KBM-7 (cell line): ENCODE measurements at places on chromosomes 5 and 9.

DNA sequence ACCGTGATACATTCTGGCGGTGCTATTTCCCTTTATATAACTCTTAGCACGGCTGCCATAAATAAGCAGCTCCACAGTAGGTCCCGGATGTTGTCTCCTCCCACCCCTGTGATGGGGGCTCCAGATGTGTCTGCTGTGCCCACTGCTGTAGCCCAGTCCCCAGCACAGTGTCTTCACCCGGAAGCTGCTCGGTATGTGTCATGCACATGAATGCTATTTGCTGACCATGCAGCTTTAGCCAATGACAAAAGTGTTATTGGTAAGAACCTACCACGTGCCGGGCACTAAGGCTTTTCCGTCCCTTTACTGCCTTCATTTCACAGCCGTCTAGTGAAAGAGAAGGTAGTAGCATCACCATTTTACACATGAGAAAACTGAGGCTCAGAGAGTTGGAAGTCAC is 20.2 kb downstream of the HRH2 start:
- no peak for DNase-seq

- DNase-seq, result no peak
Measured at GRCh38 chr5:50476549-50476948, 35.5 kb upstream of the EMB start.

- no peak for DNase-seq
Measured at GRCh38 chr5:179866241-179867078, 7.8 kb upstream of the MRNIP start.

GRCh38 chr9:107750741-107751566 is 261.4 kb upstream of the KLF4 start:
- no peak for DNase-seq

- DNase-seq, result peak; percentile 77
Measured at GRCh38 chr5:54590824-54591223, 73.3 kb downstream of the SNX18 start.

- DNase-seq, result peak; percentile 40
Measured at GRCh38 chr9:101387871-101388506, 3.2 kb upstream of the BAAT start.

- DNase-seq, result no peak
Measured at GRCh38 chr5:113232667-113233066, 202.1 kb downstream of the TSSK1B start.

GRCh38 chr5:96476654-96477053 is 43.6 kb upstream of the PCSK1 start:
- no peak for DNase-seq

DNA sequence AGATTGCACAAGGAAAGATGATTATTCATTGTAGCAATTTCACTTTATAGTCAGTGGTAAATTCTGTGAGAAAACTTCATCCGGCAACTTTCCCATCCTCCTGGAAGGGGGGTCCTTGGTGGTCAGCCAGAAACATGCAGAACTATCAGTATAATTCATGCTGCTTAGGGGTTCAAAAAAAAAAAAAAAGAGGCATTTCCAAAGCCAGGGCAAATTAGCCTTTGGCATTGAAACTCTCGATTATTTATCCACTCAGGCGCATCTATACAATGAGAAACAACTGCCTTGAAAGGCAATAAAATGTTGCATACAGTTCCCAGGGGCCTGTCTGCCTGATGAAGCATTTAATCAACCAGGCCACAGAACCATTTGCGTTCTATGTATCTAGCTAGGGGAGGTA is 263.3 kb downstream of the TMEM167A start:
- no peak for DNase-seq

DNA sequence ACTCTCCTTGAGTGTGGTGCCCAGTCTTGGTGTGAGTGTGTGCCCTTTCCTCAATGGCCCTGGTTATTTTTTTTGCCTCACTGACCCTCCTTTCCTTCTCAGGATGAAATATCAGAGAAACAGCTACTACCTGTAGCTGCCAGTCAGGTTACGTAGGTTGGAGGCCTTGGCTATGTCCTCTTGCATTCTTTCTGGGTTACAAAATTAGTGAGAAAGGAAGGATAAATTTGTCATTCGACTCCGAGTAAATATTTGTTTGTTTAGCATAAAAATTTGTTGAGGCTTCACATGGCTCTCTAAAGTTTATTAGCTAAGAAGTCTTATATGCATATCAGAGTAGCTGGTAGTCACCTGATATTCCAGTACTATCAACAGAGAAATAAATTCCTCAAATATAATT is 15.4 kb downstream of the MACIR start:
- no peak for DNase-seq

- no peak for DNase-seq
Measured at GRCh38 chr5:10699987-10700386, 61.0 kb downstream of the DAP start.

GRCh38 chr5:179261301-179262125 is 83.7 kb downstream of the ADAMTS2 start:
- DNase-seq, result no peak

GRCh38 chr5:122844910-122845228 is 544 bp upstream of the SNX24 start:
- DNase-seq, result no peak

- DNase-seq, result no peak
Measured at GRCh38 chr5:141573489-141574121, 45.2 kb downstream of the DIAPH1 start.

GRCh38 chr9:84303061-84303460 is 37.5 kb downstream of the SLC28A3 start:
- no peak for DNase-seq

DNA sequence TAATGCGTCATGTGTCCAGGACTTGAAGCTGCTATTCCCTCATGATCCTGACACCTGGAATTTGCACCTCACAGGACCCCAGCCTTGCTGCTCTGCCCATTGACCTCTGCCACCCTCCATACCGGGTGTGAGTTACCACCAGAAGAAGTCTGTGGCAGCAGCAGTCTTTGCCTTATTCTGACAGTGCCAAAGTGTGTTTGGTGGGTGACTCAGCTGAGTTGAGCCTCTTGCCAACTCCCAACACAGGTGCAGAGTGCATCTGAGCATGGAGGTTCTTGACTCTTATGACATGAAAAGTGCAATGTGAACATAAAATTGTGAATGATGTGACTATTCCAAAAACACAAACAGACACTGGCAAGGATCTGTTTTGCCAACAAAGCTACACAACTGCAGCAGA is 1166.5 kb upstream of the CDH18 start:
- no peak for DNase-seq

DNA sequence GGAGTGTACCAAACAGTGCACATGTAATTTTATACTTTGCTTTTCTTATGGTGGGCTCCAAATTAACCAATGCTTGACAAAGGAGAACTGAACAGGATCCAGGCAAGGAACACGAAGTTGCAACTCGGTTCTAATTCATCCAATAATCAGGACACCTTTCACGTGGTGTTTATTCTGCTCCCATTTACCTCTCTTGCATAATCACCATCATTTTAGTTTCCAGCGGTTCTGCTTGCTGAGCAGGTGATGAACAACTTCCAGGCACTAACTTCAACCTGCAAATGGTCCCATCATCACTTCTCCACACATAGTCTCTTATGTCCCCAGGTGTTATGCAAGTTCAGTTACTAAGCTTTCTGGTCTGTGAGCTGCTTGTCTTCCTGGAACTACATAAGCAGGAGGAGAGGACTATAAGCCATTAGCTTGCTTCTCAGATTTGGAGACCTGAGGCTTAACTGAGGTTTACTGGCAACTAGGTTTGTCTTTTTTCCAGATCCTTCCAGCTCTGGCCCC is 326.8 kb upstream of the SLC30A5 start:
- no peak for DNase-seq

DNA sequence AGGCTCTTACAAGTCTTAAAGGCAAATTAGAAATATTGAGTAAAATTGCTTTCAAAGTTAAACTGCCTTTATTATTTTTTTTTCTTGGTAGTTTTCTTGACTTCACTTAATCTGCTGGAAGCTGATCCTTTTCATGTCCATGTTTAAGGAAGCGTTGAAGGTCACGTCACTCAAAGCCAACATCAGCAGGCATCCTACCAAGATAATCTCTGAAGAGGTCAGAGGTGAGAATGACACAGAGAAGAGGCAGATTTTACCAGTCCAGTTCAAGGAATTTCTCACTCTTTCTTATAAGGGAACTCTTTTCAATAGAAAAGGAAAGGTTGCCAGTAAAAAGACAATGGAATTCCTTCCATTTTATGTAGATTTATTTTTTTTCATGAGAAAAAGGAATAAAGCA is 259.8 kb downstream of the ANXA1 start:
- DNase-seq, result no peak

GRCh38 chr5:171647904-171648260 is 137.7 kb upstream of the SMIM23 start:
- no peak for DNase-seq

- DNase-seq, result no peak
Measured at GRCh38 chr5:35059251-35059650, 11.5 kb upstream of the AGXT2 start.

DNA sequence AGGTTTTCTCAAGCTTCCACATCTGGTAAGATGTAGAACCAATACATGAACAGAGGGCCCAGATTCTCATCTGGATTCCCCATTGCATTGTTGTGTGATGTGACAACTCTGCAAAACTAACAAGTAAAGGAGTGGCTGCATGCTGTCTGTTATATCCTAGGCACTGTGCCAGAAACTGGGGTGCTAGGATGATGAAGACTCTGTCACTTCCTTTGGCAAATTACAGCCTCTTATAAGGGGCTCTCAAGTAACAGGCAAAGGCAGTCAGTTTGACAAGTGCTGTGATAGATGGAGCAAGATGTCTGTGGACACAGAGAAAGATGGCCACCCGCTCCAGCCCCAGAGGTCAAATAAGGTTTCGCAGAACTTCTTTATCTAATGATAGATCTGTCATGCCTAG is 115.7 kb downstream of the PAPPA start:
- DNase-seq, result no peak

DNA sequence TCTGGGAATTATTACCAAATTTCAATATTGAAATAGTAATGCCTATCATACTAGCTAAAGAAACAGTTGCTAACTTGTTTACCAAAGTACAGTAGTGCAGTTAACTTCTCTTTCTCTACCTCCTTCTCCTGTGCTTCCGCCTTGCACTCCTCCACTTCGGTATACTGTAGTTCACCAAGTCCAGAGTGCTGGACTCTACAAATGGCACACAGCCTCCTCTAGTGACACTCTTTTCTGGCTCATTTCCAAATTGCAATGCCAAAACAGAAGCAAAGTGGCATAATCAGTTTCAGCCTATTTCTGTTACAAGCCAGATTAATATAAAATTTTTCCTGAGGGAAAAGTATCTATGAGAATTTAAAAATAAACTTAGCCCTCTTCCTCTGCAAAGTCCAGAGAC is 86.0 kb upstream of the RASGRF2 start:
- no peak for DNase-seq

GRCh38 chr5:96973532-96974401 is 37.9 kb downstream of the LNPEP start:
- no peak for DNase-seq

DNA sequence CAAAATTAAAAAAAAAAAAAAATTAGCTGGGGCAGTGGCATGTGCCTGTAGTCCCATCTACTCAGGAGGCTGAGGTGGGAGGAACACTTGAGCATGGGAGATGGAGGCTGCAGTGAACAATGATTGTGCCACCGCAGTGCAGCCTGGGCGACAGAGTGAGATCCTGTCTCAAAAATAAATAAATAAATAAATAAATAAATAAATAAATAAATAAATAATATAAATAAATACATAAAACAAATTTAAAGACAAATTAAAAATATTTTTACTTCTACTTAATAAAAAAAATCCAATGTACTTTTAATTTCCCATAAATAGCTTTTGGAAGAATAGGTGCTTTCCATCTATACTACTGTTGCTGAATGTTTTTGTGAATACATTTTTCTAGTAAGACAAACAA is 598.4 kb upstream of the EDIL3 start:
- no peak for DNase-seq

- no peak for DNase-seq
Measured at GRCh38 chr9:19130436-19130835, 3.1 kb upstream of the PLIN2 start.

GRCh38 chr5:126265917-126266316 is 157.3 kb upstream of the GRAMD2B start:
- DNase-seq, result no peak

DNA sequence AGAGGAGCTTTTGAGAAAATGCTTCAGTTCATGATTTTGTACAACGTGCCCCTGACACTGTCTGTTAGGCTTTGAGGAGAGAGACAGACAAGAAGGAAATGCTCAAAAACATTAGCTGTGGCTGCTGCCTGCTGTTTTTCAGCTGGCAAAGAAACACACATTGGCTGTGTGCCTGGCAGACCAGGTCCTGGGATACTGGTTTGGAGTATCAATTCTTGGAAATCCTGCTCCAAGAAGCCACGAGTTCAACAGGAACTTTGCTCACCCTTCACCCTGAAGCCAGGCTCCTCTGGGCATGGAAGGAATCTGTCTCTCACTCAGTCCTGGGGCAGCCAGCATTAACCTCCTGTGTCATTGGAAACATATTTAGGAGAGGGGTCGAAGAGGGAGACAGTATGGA is 245.5 kb downstream of the AUH start:
- no peak for DNase-seq

- peak; percentile 47 for DNase-seq
Measured at GRCh38 chr5:78295035-78295961, 800 bp upstream of the AP3B1 start.

DNA sequence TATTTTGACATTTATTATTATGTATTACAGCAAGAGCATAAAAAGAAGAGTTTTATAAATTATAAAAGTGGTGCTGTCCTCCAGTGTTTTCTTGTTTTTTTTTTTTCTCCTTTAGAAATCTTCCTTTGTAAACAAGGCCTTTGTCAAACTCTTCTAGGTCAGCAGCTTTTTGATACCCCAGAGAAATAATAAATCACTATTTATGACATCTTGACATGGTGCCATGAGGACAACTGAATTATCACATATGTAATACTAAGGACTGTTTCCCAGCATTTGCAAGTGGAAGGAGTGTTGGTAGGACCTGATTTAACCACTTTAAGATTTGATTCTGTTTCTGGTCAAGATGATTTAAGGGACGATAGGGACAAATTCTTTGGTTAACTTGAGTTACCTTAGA is 4.6 kb downstream of the SMARCA2 start:
- no peak for DNase-seq

DNA sequence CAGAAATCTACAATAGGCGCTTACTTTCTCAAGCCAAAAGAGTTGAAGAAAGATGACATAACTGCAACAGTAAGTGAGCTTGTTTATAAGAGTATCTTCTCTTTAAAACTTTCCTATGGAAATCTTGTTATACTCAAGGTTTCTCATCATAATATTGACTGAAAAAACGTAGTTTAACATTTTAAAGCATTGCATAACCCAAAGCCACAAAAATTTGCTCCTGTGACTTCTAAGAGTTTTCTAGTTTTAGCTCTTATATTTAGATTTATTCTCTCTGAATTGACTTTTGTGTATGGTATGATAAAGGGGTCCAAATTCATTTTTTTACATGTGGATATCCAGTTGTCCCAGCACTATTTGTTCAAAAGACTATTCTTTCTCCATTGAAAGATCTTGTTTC is 15.2 kb downstream of the WDR36 start:
- DNase-seq, result no peak

GRCh38 chr5:147084702-147085101 is 150.1 kb upstream of the STK32A start:
- no peak for DNase-seq

GRCh38 chr5:142780871-142781270 is 10.7 kb downstream of the ARHGAP26 start:
- DNase-seq, result no peak
